Activated gamma-delta T cell treated with anti-CD3 and anti-CD28 coated beads, Interleukin-2, amount 50 U/mL, for 16 hours (primary cell): ENCODE measurements at places on chromosomes 2 and 18.

DNA sequence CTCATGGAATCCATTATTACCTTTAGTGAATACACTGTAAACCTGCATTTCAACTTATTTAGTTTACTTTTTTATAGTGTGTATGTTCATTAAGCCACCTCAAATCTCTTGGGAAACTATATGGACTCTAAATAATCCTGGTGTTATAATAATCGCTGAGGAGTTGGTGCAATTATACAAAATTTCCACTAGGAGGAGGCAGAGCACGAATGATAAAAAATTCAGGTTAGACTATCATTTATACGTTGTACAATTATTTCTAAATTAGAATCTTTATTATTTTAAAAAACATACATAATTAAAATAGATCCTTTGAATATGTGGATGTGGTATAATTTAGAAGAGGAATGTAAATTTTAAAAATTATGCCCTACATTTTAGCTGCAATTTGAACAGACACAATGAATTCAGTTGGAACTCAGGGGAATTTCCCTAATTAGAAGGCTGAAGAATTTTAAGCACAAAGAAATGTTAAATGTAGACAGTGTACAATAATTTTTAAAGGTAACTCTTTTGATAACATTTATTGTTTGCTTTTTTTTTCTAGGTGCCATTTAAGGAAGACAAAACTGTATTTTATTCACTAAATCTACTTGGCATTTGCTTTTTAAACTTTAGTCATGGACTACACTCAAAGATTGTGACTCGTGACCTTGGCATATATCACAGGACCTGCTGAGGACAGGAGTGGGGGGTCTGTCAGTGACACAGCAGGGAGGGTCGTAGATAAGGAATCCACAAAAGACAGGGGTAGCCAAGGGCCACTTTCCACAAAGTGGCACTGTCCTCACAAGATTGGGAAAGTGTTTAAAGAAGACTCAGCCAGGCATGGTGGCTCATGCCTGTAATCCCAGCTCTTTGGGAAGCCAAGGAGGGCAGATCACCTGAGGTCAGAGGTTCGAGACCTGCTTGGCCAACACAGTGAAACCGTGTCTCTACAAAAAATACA, 45.5 kb downstream of the RAB12 start:
- no peak for DNase-seq

DNA sequence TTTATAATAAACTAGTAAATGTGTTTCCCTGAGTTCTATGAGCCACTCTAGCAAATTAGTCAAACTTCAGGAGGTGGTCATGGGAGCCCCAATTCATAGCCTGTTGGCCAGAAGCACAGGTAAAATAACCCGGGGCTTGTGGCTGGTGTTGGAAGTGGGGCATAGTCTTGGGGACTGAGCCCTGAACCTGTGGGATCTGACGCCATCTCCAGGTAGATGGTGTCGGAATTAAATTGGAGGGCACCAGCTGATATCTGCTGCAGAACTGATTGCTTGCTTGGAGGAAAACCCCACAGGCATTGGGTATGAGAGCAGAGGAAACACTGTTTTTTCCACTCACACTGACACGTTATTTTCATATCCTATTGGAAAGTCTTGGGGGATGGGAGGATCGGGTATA, 14.1 kb downstream of the NMS start:
- no peak for DNase-seq

GRCh38 chr18:47100212-47100831, 50.0 kb downstream of the HDHD2 start:
- peak; percentile 22 for DNase-seq

- DNase-seq, result no peak
These were observed 305.8 kb downstream of the ETAA1 start for GRCh38 chr2:67702937-67703336.

- DNase-seq, result no peak
These were observed 65.7 kb downstream of the REL start for GRCh38 chr2:60947056-60947455.

GRCh38 chr2:192277494-192278109, 82.9 kb upstream of the TMEFF2 start:
- no peak for DNase-seq

DNA sequence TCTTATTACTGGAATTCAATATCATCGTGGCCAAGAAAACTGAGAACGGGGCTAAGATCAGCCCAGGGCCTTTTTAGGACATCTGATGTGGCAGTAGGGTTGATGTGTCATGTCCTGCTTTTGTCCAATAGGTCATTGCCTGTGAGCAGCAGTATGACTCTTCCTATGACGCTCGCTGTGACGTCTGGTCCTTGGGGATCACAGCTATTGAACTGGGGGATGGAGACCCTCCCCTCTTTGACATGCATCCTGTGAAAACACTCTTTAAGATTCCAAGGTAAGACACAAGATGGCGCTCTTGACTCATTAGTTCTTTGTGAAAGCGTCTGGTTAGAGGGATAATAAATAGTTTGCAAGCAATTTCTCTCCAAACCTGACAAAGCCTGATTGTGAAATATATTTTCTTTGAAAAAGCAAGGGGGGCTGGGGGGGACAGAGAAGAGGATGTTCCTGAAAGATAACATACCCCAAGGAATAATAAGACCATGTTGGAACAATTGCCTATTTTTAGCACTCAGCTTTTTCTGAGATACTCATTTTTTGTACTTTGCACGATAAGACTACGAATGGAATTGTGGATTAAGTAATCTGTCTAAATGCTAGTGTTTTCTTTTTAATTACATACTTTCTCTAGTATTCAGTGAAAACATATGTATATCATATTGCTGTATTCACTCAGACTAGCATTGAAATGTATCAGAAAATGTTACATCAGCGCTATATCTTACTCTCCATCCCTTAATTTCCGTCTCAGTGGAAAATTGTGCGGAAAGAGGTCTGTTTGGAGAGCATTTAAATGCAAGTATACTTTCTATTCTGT, 58.1 kb downstream of the MYO3B start:
- no peak for DNase-seq

- DNase-seq, result no peak
These were observed 158.1 kb upstream of the SKOR2 start for GRCh38 chr18:47409519-47409918.

- peak; percentile 19 for DNase-seq
These were observed 884 bp downstream of the HES6 start for GRCh38 chr2:238238766-238239542.

DNA sequence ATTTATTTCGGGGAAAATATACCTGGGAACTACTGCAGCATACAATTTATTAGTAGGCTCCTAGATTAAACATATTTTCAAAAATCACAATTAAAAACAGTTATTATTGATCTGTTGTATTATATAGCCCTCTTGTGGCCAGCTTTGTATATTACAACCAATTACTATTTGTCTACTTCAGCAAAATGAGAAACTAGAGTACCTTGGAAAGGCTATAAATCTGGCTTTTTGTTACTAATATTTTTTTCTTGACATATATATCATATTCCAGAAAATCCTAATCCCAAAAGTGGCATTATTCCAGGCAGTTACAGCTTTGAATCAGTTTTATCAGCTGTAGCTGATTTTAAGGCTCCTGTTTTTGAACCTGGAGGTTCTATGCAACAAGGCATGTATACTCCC, 101.2 kb downstream of the UBR3 start:
- DNase-seq, result no peak

- DNase-seq, result no peak
These were observed 89.7 kb downstream of the KCTD1 start for GRCh38 chr18:26458526-26459232.

DNA sequence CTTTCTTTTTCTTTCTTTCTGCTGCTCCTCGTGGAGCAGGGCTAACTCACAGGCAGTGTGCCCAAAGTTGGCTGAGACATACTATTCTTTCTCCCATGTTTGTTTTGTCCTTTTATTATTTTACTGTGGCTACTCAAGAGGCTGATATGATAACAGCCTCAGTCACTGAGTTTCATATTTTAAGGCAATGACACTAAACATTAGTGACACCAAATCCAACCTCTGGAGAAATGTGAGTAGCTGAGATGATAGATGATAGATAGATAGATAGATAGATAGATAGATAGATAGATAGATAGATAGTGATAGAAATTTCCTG, 45.8 kb upstream of the GLS start:
- DNase-seq, result no peak

- no peak for DNase-seq
These were observed 268.4 kb upstream of the CDH19 start for GRCh38 chr18:66872277-66872676.
